Tibial nerve (tissue), 4 donors: ENCODE measurements at places on chromosomes 5 and 9. TPM values are rescaled to one million over a fixed set of nuclear protein-coding genes. Genes with fewer than 3 reads are reported as not detected.

GRCh38 chr5:6080930-6081726 is 297.2 kb downstream of the MED10 start:
- H3K27ac ChIP-seq = no peak overlapping the region
- DNase-seq = no peak
- H3K27me3 ChIP-seq = no peaks in the 10 kb centered on the region
- H3K36me3 ChIP-seq = no peaks in the 10 kb centered on the region
- H3K4me1 ChIP-seq = no peaks in the 10 kb centered on the region

GRCh38 chr5:33690374-33691135 is 201.2 kb downstream of the ADAMTS12 start:
- no peak for DNase-seq
- peaks cover 12% of the 10 kb centered on the region for H3K4me1 ChIP-seq
- H3K27me3 ChIP-seq = no peaks in the 10 kb centered on the region

Gene UCK1
- total RNA-seq = 45.7 TPM

DNA sequence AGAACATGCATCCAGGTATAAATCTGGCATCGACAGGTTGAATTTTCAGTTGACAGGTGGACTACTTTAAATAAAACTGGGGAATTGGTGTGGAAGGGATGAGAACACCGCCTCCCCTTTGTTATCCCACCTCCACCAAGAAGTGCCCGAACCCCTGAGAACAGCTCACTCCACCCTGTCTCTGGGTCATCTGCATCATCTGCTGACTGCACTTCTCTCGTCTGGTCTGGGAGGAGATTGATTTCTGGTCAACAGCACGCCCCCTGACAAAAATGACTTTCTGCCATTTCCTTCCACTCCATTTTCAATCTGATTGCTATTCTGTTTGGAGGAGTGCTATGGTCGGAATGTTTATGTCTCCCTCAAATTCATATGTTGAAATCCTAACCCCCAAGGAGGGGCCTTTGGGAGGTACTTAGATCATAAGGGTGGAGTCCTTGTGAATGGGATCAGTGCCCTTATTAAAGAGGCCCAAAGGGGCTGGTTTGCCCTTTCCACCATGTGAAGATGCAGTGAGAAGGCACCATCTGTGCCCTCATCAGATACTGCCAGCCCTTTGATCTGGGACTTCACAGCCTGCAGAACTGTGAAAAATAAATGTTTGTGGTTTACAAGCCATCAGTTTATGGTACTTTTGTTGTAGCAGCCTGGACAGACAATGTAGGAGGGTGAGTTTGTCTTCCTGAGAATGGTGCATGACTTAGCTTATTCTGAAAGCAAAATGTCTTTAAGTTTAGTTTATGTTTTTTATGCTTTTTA is 145.7 kb downstream of the EGFLAM start:
- H3K4me1 ChIP-seq = no peaks in the 10 kb centered on the region
- H3K36me3 ChIP-seq = no peaks in the 10 kb centered on the region
- H3K27ac ChIP-seq = no peak overlapping the region
- no peak overlapping the region for H3K4me3 ChIP-seq
- DNase-seq = no peak
- no peaks in the 10 kb centered on the region for H3K27me3 ChIP-seq

GRCh38 chr9:109118808-109119438 is 824 bp downstream of the TMEM245 start:
- DNase-seq = no peak
- H3K27ac ChIP-seq = peak overlapping the region; percentile 29
- no peaks in the 10 kb centered on the region for H3K36me3 ChIP-seq

DNA sequence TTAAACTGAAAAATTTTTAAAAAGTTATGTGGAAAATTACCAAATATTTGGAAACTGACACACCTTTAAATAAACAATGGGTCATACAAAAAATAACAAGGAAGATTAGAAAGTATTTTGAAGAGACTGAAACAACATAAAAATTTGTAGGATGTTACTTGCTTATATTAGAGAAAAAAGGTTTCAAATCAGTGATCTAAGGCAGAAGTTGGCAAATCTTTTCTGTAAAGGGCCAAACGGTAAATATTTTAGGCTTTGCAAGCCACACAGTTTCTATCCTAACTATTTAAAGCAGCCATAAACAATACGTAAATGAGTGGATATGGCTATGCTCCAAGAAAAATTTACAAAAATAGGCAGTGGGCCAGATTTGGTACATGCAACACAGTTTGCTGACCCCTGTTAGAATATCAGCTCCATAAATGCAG is 81.3 kb downstream of the OXCT1 start:
- no peak for DNase-seq
- no peak overlapping the region for H3K4me3 ChIP-seq
- no peaks in the 10 kb centered on the region for H3K27me3 ChIP-seq
- H3K4me1 ChIP-seq = peaks cover 20% of the 10 kb centered on the region
- no peak overlapping the region for H3K27ac ChIP-seq

Gene ENTPD2
- 7.0 TPM for total RNA-seq

- no peak for DNase-seq
- H3K27ac ChIP-seq = peak overlapping the region; percentile 79
- no peaks in the 10 kb centered on the region for H3K36me3 ChIP-seq
- no peak overlapping the region for H3K4me3 ChIP-seq
Observed at GRCh38 chr9:72947984-72948465, 4.8 kb downstream of the ALDH1A1 start.

Gene FBXL7
- 33.6 TPM for total RNA-seq

DNA sequence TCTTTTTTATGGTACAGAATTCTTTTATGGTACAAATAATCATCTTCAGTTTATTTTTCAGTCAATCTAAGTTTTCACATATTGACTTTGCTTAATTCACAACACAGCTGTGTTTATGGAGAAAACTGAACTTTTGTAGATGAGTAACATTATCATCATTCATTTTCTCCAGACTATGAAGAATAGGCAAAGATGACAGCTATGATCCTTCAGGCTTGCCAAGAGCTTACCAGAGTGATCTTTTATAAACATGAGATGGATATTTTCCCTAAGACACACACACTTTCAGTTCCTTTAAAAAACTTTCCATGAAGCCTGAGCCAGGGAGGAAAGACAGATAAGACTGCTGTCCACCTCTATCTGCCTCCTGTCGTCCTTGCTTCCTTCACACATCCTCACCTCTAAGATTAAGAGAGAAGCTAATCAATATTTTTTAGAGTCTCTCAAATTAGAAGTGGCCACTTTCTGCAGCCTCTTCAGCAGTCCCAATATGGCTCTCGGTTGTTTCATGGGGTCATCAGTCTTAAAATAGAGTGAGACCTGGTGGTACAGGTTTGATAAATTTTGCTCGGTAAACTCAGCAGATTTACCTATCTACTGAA is 108.1 kb upstream of the SLC27A6 start:
- H3K27me3 ChIP-seq = no peaks in the 10 kb centered on the region
- no peak for DNase-seq

- no peaks in the 10 kb centered on the region for H3K27me3 ChIP-seq
- H3K27ac ChIP-seq = peak overlapping the region; percentile 48
- no peak for DNase-seq
- no peaks in the 10 kb centered on the region for H3K36me3 ChIP-seq
Observed at GRCh38 chr5:140262221-140262620, 40.7 kb downstream of the PFDN1 start.

- no peaks in the 10 kb centered on the region for H3K36me3 ChIP-seq
- H3K27me3 ChIP-seq = no peaks in the 10 kb centered on the region
- DNase-seq = no peak
- no peak overlapping the region for H3K27ac ChIP-seq
- H3K4me1 ChIP-seq = no peaks in the 10 kb centered on the region
Observed at GRCh38 chr5:153983885-153984284, 54.8 kb downstream of the FAM114A2 start.

DNA sequence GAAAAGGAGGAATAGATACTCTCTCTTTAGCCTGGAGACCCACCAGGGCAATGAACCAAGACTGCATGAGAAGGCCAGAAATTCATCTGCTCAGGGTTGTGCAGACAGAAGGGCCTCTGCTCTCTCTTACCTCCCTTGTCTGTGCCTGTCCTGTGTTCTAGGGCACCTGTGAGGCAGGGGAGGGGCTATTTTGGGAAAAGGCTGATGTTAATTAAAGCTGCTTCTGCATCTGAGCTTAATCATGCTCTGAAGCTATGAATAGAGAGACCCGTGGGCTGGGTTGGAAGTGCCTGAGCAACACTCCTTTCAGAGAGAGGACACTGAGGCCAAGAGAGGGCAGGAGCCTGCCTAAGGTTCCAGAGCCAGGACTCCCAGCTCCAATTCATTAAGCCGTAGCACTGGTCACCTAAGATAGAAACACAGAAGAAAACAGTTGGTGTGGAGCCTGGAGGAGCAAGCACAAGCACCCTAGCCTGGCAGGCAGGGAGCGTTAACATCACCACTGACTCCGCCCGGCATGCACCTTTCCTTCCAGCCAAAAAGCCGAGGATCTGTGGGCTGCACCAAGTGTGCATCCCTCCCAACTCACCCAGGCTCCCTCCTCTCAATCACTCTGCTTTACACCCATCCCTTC is 31.4 kb upstream of the STING1 start:
- H3K27ac ChIP-seq = no peak overlapping the region
- H3K4me3 ChIP-seq = no peak overlapping the region
- no peaks in the 10 kb centered on the region for H3K27me3 ChIP-seq
- no peaks in the 10 kb centered on the region for H3K36me3 ChIP-seq
